Activated T-cell treated with anti-CD3 and anti-CD28 coated beads for 24 hours (primary cell): ENCODE measurements at places on chromosomes 16 and 17.

- DNase-seq: no peak
Observed at GRCh38 chr16:14559809-14560241, 70.2 kb downstream of the PARN start.

DNA sequence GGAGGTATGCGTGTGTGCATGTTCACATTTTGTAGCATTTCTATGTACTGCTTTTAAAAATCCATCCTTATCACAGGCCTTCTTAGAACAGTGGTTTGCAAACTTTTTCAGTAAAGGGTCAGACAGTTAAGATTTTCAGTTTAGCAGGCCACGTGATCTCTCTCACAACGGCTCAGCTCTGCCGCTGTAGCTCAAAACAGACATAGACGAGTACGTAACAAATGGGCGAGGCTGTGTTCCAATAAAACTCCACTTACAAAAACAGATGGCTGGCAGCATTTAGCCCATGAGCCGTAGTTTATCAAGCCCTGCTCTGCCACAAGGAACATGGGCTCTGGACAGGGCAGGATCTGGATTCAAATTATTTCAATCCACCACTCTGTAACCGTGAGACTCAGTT, 141.8 kb downstream of the XYLT1 start:
- no peak for DNase-seq

- DNase-seq: no peak
Observed at GRCh38 chr16:19745286-19746010, 27.4 kb downstream of the IQCK start.

- DNase-seq: no peak
Observed at GRCh38 chr16:85240982-85241924, 129.0 kb upstream of the CIBAR2 start.

- DNase-seq: no peak
Observed at GRCh38 chr17:10516065-10516464, 2.3 kb downstream of the MYH1 start.

DNA sequence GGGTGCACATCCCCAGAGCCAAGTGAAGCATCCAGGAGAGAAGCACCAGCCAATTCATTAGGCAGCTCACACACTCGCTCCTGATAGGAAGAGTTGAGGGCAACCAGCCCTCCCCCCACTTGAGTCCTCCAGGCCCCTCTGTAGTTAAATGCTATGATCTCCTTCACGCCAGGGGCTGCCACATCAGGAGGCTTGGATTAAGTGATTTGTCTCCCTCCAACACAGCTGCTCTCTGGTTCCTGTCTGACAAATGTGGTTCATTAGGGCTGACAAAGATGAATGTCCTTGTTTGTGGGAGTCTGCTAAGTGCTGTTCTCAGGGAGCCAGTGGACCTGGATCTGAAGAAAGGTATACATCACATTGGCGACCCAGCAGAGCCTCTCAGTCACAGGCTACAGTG, 94.5 kb upstream of the WSCD1 start:
- DNase-seq: no peak

DNA sequence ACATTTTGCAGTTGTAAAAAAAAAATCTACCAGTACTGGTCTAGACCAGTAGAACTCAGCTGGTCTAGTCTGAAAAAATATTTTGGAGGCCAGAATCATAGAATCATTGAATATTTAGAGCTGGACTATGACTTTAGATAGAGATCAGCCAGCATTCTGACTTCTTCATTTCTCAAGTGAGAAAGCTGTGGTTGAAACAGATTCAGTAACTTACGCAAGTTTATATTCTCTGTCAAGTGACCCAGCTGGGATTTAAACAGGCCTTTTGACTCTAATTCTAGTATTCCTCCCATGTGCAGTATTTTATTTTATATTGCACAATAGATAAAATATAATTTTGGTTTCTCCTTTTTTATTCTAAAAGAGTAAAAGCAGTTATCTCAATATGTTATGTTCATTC, 4.9 kb downstream of the TNRC6A start:
- DNase-seq: no peak

DNA sequence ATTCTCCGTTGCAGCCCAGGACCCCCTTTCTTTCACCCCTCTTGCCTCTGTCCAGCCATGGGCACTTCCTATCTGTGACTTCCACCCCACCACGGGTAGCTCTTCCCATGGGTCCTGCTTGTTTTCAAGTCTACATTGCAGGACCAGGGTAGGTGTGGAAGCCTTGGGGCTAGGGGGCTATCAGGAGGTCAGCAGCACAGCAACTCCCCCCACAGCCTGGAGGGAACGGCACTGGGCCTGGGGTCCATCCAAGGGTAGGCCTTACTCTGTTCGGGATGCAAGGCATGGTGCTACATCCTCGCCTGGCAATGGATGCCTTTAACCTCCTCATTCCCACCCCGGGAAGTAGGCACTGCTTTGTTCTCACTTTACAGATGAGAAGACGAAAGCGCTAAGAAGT, 109.3 kb downstream of the IRX5 start:
- no peak for DNase-seq

DNA sequence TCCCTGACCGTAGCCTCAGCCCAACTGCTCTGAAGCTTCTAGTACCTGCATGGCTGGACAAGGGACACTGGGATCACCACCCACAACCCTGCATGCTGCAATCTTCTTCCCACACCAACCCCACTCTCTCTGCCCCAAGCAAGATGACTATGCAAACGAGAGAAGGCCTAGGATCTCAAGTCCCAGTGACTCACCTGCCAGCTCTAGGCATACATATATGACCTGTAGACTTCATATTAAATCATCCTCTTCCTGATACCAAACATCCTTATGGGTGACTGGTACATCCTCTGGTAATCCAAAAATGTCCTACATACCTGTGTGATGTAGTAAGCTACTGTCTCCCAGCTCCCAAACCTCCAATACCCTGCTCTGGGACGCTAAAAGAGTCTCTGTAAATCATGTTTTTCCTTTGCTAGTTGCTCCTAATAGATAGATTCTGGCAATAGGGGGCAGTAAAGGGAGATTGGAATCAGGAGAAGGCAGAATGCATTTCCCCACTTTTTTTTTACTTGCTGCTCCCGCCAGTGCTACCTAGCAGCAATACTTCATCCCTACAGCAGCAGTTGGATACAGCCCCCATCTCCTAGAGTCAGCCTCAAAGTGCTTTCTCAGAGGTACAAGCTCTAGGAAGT, 43.4 kb upstream of the SOX9 start:
- DNase-seq: no peak

- no peak for DNase-seq
Observed at GRCh38 chr16:67294938-67295361, 15.6 kb downstream of the PLEKHG4 start.

- DNase-seq: no peak
Observed at GRCh38 chr16:84768808-84769197, 51.0 kb upstream of the CRISPLD2 start.

DNA sequence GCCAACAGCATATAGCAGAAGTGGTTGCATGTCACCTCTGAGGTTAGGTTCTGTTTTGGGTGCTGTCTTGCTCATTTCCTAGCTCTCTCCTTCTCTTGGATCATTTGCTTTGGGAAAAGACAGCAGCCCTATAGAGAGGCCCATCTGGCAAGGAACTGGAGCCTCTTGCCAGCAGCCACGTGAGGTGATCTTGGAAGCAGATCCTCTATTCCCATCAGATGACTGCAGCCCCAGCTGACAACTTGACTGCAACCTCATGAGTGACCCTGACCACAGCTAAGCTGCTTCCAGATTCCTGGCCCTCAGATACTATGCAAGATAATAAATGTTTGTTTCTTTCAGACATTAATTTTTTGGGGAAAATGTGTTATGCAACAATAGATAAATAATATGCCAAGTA, 213.3 kb upstream of the HS3ST4 start:
- no peak for DNase-seq

DNA sequence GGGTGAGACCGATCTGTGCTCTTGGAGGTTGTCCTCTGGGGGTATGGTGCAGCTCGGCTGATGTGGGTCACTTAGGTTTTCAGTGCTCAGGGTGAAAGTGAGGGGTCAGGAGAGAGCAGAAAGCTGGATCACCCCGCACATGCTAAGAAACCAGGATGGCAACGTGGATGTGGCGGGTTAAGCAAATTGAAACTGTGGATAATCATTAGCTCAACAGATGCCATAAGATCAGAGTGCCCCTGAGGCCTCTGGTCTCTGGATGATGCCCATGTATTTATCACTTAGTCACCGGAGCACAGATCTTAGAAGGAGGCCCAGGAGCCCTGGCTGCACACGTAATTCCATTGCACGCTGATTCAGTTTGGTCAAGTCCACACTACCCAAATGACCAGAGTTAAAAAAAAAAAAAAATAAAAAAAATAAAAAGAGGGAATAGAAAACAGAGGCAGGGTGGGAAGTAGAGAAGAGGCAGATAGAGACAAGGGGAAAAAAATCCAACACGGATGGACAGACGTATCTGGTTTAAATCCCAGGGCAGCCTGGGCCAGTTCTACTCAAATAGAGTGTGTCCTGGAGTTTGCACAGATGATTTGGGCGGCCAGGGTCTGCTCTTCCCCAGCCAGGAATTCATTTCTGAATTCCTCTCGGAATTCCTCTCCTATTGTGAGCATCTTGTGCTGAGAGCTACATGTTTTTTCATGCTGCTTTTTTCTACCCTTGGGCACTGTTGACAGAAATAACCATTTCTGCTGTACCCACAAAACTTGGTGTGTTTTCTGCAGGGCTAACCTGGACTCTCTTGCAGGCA, 378.3 kb downstream of the CPPED1 start:
- DNase-seq: no peak

- no peak for DNase-seq
Observed at GRCh38 chr17:21375162-21375560, 996 bp upstream of the KCNJ12 start.

DNA sequence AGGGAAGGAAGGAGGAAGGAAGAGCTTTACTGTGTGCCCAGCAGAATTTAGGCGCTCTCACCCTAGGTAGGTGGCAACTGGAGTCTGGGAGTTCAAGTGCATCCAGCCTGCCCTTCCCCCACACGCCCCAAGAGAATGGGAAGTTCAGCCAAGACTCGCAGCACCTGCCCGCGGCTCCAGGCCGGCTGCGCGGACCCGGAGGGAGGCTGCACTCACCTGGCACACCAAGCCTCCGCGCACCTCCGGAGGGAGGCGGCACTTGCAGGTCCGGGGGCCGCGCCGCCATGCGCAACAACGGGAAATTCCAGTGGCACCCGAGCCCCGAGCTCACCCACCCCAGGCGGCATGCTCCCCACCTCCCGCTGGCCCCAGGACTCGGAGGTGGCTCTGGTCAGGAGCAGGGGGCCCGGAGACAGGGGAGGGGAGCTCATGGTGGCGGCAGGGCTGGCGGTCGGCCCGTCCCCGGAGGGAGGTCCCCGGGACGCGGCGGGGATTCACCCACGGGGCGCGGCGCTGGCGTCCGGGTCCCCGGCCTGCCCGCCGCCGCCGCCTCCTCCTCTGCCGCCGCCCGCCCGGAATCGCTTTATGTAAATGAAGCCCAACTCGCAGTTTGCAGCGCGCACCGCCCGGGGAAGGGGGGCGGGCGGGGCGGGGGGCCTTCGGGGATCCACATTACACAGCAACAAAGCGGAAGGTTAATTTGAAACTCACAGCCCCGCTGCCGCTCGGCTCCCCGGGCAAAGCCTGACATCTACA, at the start of gene ZFHX3:
Gene ZFHX3, minus strand, starts transcription at position 593 of the 756 bp plus-strand sequence. CDS start 87,983 bp downstream, outside the sequence.
- DNase-seq: no peak
